ENCODE measurements at places on chromosomes 5 and 9.

DNA sequence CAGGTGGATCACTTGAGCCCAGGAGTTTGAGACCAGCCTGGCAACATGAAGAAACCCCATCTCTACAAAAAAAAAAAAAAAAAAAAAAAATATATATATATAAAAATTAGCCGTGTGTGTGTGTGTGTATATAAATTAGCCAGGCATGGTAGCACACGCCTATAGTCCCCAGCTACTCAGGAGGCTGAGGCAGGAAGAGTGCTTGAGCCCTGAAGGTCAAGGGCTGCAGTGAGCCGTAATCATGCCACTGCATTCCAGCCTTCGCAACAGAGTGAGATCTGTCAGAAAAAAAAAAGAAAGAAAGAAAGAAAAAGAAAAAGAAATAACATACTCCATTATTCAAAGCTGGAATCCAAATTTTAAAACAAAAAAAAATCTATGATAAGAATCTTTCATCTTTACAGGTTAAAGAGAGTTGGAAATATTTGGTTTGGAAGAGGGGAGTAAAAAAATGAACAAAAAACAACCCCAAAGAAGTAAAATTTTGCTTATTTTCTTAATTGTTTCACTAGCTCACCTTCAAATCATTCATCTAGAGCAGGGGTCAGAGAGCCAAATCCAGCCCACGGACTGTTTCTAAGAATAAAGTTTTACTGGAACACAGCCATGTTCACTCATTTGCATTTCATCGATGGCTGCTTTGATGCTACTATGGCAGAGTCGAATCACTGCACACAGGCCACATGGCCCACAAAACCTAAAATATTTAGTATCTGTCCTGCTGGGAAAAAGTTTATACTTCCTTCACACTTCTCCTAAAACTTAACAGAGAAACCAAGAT is 109.9 kb downstream of the DROSHA start:
- peak; percentile 17 for DNase-seq

GRCh38 chr5:107023732-107024131 is 647.0 kb downstream of the EFNA5 start:
- no peak for DNase-seq

DNA sequence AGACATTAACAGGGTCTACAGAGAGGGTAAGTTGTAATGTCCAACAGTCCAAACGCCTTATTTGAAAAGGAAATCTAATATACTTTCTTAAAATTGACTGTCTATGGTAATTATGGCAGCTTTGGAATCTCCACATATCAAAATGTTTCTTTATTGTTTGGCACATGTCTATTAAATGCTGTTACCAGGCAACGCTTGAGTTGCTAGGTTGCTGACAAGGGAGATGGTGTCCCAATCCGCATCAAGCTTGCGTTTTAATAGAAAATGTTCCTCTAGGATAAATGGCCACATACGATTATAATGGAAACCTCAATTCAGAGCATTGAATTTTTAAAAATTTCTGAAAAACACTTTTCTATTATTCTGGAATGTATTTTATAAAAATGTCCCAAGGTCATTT is 9.2 kb downstream of the ANXA1 start:
- no peak for DNase-seq

GRCh38 chr5:39469176-39469575 is 44.4 kb upstream of the DAB2 start:
- no peak for DNase-seq

GRCh38 chr5:55305345-55305744 is 2.1 kb downstream of the DHX29 start:
- no peak for DNase-seq

- no peak for DNase-seq
These were observed 454.1 kb downstream of the EFNA5 start for GRCh38 chr5:107216587-107216986.

DNA sequence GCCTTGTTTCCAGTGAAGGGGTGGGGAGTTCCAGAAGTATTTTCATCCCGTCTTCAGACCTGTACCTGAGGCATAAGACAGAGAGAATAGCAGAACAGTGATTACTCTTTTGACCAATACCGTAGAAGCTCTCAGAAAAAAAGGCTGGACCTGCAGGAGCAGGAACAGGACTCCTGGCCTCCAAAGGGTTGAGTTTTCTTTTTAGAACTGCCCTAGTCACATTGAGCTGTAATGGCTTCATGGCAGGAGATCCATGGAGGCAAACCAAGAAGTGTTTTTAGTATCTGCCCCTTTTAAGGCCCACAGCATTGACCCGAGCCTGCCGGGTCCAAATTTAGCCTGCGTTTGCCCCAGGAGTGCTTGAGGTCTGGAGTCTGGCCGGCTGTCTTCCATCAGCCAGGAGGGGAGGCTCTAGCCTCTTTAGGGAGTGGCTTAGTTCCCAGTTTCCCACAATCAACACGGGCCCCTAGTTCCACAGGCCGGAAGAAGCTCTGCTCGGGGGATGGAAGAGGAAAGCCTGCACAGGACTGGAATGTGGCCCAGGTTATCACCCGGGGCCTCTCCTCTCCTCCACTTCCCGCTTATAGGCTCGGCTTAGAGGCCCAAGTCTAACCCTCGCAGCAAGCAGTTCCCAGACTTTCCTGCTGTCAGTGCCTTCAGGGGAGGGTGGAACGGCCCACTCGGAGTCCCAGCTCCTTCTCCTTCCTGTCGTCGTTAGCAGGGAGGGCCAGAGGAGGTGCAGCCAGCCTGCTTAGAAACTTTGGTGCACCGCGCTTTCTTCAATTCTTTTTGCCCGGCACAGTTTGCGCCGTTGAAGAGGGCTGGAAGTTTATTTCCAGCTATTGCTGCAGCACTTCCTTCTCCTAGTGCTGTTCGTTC is 80.7 kb downstream of the C9orf152 start:
- peak; percentile 64 for DNase-seq

- no peak for DNase-seq
These were observed 158.3 kb downstream of the KCTD16 start for GRCh38 chr5:144328980-144329379.

GRCh38 chr5:69000216-69000919 is 93.4 kb upstream of the SLC30A5 start:
- DNase-seq = no peak

- peak; percentile 71 for DNase-seq
These were observed 26.6 kb downstream of the PTPDC1 start for GRCh38 chr9:94110821-94111252.

DNA sequence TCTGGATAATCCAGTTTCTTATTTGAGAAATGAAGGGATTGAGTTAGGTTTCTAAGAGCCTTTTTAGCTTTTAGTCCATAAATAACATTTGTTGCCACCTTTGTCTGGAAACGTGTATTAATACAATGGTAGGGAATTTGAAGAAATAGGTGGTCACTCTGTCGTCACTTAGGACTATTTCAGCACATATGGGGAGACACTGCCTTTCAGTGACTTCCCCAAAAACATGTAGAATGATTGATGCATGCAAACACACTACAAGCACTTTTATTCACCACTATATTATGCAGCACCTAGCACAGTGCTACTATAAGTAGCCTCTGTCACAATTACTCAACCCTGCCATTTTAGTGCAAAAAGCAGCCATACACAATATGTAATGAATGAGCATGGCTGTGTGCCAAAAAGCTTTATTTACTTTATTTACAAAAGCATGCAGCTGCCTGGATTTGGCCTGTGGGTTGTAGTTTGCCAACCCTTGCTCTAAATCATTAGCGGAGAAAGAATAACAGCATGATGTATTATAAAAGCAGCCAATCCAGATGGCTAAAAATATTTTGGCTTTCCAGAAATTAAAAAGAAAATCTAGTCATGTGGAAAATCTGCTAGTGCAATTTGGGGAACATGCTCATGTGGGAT is 154.2 kb upstream of the HMHB1 start:
- DNase-seq = peak; percentile 28

- DNase-seq = no peak
These were observed 94.0 kb upstream of the SLC25A48 start for GRCh38 chr5:135740475-135740874.

GRCh38 chr5:90337449-90338052 is 72.0 kb downstream of the CETN3 start:
- no peak for DNase-seq

DNA sequence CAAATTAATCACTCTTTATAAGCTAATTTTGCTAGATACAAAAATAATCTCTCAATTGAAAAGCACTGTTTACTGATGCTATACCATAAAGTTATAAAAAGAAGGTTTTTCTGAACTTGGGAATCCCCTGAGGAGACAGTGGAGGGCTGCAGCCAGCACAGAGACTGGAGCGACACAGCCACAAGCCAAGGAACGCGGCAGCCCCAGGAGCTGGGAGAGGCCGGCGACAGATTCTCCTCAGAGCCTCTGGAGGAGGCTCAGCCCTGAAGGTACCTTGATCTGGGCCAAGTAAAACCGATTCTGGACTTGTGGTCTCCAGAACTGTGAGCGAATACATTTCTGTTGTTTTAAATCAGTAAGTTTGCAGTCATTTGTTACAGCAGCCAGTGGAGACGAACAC is 3.7 kb downstream of the GFPT2 start:
- no peak for DNase-seq

- no peak for DNase-seq
These were observed 44.3 kb upstream of the BARHL1 start for GRCh38 chr9:132538071-132538470.

- DNase-seq = no peak
These were observed 569 bp downstream of the YIPF5 start for GRCh38 chr5:144169904-144170275.

DNA sequence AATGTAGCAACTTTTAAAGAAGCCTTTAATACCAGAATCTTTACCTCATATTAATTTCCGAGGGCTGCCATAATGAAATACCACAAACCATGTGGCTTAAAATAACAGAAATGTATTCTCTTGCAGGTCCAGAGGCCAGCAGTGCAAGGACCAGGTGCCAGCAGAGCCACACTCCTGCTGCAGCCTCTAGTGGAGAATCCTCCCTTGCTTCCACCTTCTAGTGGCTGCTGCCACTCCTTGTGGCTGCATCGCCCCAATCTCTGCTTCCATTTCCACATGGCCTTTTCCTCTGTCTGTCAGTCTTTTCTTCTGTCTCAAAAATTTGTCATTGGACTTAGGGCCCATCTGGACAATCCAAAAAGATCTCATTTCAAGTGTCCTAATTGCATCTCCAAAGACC is 401.5 kb downstream of the EFNA5 start:
- no peak for DNase-seq

GRCh38 chr9:6086006-6086655 is 70.7 kb upstream of the RANBP6 start:
- no peak for DNase-seq

DNA sequence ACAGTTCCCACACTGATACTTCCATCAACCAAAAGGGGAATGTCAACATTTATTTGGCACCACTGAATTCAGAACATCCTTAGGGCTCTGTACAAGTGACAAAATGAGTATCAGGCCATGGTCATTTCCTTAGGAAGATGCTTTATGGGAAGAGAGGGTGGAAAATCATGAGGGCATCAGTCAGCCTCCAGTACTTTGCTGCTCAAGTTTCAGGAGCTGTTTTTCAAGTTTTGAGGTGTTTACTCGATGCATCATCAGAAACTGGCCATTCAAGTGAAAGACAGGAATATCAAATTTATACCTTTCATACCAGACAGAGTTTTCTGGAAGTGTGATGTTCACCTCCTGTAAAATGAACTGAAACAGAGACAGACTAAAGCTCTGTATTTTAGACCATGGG is 21.2 kb upstream of the MARCHF3 start:
- DNase-seq = no peak

DNA sequence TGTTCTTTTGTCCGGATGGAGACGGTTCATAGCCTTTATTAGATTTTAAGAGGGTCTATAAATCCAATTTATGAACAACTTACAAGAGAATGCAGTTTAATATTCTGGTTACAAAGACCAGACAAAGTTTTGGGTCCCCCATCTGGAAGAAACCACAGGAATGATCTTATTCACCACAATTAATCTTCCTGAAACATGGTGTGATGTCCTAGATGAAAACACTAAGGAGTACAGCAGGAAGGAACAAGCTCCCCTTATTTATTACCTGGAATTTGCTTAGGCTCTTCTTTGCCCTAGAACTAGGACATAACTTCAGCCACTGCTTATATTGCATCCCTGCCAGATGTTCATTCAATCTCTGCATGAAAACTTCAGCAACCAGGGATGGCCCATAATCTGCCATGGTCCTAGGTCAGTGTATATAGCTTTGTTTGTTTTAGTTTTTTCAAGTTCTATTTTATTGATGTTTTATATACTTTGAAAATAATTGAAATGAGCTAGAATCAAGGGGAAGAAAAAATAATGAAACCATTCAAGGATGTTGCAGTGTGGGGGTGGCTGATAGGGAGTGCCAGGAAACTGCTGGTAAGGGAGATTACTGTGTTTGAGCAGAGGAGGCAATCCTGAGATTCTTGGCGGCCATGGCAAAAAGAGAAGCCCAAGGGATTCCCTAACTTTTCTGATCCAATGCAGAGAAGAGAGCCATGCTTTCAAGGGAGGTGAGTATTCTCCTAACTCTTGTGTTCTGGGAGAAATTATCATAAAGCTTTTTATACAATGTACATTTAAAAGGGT is 16.8 kb downstream of the TXNDC8 start:
- DNase-seq = peak; percentile 66

- DNase-seq = no peak
These were observed 259.6 kb upstream of the DMRT1 start for GRCh38 chr9:581673-582497.

- DNase-seq = no peak
These were observed 8.3 kb upstream of the SEPTIN8 start for GRCh38 chr5:132785365-132785764.

DNA sequence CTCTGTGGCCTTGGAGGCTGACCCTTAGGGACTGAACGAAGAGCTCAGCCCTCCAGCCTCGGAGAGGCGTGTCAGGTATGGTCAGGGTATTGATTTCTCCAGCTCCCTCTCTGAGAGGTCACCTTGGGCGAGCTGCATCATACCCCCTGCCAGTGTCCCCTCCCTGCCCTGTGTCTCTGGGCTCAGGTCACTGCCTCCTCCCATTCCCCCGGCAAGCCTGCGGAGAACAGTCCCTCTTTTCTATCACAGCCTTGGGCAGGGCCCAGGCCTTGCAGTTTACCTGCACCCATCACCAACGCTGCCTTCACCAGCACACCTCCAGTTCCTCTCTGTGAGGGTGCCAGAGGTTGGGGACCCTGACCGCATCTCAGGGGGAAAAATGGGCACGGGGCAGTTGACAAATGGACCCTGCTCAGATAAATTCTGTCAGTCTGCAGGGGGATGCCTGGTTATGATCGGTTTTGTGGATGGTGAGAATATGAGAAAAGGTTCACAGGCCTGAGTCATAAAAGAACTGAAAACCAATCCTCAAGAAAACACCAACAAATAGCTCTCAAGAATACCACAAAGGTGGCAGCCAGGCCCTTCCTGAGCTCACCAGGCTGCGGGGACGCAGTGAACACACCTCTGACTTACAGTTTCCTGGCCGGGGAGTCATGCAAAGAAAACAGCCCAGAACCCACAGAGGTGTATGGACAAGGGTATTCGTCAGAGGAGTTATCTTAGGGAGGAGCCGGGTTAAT is 24.7 kb upstream of the RXRA start:
- DNase-seq = no peak

DNA sequence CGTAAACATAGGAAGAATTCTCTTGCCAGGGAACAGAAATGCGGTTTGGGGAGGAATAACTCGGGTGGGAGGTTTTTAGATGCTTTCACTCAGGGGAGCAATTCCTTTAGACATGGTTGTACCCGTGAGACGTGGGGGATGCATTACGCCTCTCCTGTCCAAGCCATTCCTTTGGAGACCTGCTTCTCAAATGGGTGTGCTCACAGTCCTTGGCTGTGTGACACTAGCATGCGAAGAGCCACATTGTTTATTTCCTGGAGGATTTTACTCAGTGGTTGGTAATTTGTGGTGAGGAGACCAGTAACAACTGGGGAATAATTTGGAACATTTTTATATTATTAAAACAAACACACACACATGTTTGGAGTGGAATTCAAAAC is 18.5 kb downstream of the COL15A1 start:
- DNase-seq = peak; percentile 80
